ENCODE measurements at places on chromosomes 2 and 18.

DNA sequence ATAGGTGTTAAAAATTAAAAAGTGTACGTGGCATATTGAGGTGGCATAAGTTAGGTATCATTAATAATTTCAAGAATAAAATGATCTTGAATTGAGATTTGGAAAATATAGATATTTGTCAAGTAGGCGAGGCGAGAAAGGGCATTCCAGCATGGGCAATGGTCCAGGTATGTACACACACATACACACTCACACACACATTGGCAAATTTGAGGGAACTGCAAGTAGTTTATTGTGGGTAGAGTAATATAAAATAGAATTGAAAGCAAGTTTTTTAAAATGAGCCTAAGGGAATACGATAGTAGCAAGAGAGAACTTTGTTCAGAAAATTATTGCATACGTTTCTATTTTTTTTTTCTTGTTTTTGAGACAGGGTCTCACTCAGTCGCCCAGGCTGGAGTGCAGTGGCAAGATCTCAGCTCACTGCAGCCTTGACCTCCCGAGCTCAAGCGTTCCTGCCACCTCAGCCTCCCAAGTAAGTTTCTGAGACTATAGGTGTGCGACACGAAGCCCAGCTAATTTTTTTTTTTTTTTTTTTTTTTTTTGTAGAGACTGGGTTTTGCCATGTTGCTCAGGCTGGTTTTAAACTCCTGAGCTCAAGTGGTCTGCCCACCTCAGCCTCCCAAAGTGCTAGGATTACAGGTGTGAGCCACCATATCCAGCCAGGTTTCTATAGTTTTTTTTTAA is 96.7 kb upstream of the SLC39A10 start:
- DNase-seq, result no peak

GRCh38 chr2:218648088-218648786 is 11.2 kb downstream of the ZNF142 start:
- peak; percentile 47 for DNase-seq

- DNase-seq, result no peak
Observed at GRCh38 chr18:8529609-8530008, 79.6 kb upstream of the RAB12 start.

- DNase-seq, result no peak
Observed at GRCh38 chr2:239203443-239204135, 197.2 kb downstream of the HDAC4 start.

All from stimulated activated naive CD8-positive, alpha-beta T cell treated with anti-CD3 and anti-CD28 coated beads, Interleukin-15, Interleukin-2, amounts not matched to agents 100 U/mL and 50 U/mL, for 24 hours (primary cell).